Breast epithelium (tissue), 4 donors: ENCODE measurements at places on chromosomes 5 and 9. TPM values are rescaled to one million over a fixed set of nuclear protein-coding genes. Genes with fewer than 3 reads are reported as not detected.

GARIN3 gene
- not detected for total RNA-seq

SHC3 gene
- 1.0 TPM for total RNA-seq

CA9 gene
- total RNA-seq = 0.16 TPM

PGM5 gene
- total RNA-seq = 30.8 TPM

- no peak for DNase-seq
Observed at GRCh38 chr5:65880496-65881072, 45.8 kb upstream of the ERBIN start.

DNA sequence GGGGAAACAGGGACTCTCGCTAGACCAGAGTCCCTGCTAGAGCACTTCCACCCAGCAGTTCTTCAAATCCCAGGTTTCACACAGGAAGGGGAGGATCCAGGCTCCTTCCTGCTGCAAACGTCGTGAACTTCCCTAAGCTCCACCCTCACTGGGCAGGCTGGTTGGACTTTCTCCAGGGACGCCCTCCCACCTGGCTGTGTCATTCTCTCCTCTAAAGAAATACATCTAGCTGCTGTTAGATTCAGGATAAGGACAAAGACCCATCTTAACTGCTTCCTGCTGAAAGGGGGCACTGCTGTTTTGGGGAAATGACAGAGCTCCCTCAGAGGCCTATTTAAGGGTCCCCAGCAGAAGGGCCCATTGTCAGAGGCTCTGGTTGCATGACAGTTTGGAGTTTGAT, 230.7 kb downstream of the SEMA6A start:
- no peak for DNase-seq

GRCh38 chr9:27848315-27848714, 275.0 kb upstream of the C9orf72 start:
- no peak for DNase-seq

GRCh38 chr5:61386045-61386800, 54.2 kb downstream of the ZSWIM6 start:
- DNase-seq = no peak
